ENCODE measurements at places on chromosomes 16 and 17.
A peak's percentile ranks its signal among the peaks of the same experiment; 100 is the strongest.

GRCh38 chr16:19757026-19757425 lies 39.0 kb downstream of the IQCK start:
- DNase-seq = no peak

- no peak for DNase-seq
These were observed 18.2 kb downstream of the GALNS start for GRCh38 chr16:88838566-88838965.

GRCh38 chr17:8141741-8142140 lies 10.5 kb downstream of the PER1 start:
- no peak for DNase-seq

GRCh38 chr17:75826561-75827307 lies 17.5 kb downstream of the UNC13D start:
- DNase-seq = no peak

DNA sequence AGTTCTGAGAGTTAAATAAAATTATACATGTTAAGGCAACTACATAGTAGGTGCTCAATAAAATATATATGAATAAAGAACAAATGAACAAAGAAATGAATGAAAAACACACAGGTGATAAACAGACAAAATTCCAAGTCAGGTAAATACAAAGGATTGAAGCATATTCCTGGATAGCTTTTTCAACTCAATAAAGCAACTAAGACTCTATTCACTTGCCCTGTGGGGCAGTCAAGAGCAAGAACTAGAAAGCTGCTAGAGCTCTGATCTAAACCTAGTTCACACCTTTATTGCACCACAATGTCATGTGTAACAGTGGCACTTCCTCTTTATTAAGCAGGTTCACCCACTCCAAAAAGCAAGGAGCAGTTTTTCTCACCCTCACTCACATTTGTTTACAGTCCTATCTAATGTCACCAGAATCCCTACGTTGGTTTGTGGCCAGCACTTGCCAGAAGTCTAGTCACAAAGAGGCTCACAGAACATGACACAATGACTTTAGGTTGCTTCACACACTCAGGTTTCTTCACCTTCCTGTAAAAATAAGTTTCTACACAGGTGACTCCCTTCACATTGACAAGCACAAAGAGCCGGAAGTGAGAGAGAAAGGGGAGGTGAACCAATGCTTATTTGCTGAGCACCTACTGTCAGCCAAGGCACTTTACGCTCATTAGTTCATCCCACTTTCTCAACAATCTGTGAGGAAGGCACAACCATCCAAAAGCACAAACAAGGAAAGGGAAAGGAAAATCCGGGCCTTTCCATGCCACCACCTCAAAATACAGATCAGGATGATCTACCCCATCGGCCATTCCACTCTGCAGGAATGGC lies 70.8 kb downstream of the XPO6 start:
- DNase-seq = peak; percentile 55

GRCh38 chr17:67594115-67594880 lies 123.4 kb upstream of the NOL11 start:
- no peak for DNase-seq

GRCh38 chr17:49859991-49860953 lies 12.4 kb upstream of the TAC4 start:
- no peak for DNase-seq

DNA sequence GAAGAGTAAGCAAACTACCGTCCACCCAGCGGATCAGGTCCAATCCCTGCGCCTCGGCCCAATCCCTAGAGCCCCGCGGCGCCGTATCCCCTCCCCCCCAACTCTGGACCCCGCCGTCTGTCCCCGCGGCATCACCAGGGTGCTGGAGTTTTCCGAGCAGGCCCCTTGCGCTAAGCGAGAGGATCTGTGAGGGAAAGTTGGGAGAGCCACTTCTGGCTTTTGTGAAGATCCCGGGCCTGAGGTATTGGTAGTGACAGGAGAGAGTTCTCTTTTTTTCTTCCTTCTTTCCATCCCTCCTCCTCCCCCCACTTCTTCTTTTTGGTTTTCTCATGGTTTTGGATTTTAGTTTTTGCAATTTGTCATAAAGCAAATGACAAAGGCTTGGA lies 3.5 kb upstream of the DLX4 start:
- DNase-seq = no peak

DNA sequence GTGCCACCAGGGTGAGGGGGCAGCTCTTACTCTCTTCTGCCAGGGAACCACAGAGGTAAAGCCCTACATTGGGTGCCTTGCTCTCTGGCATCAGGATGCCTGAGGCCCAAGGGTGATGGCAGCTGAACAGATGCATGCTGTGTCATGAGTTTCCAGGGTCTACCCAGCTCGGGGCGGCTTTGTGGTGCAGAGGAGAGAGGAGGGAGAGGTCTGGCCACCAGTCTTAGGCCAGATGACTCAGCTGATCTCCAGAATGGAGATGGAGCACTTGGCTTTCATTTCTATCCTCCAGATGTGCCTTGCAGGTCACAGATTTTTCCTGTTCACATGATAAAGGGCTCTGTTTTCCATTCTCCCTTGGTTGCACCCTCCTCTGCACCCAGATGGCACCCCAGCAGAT lies 23.6 kb upstream of the USP22 start:
- DNase-seq = no peak

GRCh38 chr16:81600275-81600674 lies 155.7 kb downstream of the CMIP start:
- DNase-seq = no peak

- DNase-seq = no peak
These were observed 44.7 kb downstream of the IRF8 start for GRCh38 chr16:85943711-85944110.

DNA sequence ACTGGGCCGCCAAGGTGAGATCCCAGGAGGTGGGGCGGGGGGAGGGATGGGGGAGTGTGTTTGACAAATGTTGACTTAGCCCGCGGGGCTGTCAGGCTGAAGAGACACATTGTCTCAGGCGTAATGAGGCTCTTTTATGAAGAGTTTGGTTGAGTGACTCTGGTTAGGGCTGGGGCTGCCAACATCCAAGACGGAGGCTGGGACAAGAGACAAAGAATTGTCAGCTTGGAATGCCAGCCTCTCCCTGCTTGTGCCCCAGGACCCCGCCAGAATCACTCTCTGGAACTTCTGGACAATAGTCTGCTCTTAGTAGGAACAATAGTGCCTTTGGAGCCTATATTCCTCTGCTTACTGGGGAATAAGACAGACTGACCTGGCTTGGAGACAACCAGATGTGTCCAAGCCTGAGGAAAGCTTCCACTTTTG lies 24.0 kb downstream of the PCTP start:
- no peak for DNase-seq

Measured in activated CD8-positive, alpha-beta memory T cell treated with anti-CD3 and anti-CD28 coated beads for 1 hour (primary cell).